ENCODE measurements at places on chromosomes 5 and 9. TPM values are rescaled to one million over a fixed set of nuclear protein-coding genes. Genes with fewer than 3 reads are reported as not detected.

- H3K4me3 ChIP-seq, result no peak overlapping the region
- peaks cover 8% of the 10 kb centered on the region for H3K36me3 ChIP-seq
- H3K27me3 ChIP-seq, result no peaks in the 10 kb centered on the region
- DNase-seq, result no peak
- H3K27ac ChIP-seq, result no peak overlapping the region
These were observed 4.8 kb downstream of the RECK start for GRCh38 chr9:36041506-36041905.

- H3K36me3 ChIP-seq, result no peaks in the 10 kb centered on the region
- H3K27me3 ChIP-seq, result peaks cover 2% of the 10 kb centered on the region
- DNase-seq, result no peak
These were observed 30.9 kb downstream of the NTNG2 start for GRCh38 chr9:132192728-132193127.

DNA sequence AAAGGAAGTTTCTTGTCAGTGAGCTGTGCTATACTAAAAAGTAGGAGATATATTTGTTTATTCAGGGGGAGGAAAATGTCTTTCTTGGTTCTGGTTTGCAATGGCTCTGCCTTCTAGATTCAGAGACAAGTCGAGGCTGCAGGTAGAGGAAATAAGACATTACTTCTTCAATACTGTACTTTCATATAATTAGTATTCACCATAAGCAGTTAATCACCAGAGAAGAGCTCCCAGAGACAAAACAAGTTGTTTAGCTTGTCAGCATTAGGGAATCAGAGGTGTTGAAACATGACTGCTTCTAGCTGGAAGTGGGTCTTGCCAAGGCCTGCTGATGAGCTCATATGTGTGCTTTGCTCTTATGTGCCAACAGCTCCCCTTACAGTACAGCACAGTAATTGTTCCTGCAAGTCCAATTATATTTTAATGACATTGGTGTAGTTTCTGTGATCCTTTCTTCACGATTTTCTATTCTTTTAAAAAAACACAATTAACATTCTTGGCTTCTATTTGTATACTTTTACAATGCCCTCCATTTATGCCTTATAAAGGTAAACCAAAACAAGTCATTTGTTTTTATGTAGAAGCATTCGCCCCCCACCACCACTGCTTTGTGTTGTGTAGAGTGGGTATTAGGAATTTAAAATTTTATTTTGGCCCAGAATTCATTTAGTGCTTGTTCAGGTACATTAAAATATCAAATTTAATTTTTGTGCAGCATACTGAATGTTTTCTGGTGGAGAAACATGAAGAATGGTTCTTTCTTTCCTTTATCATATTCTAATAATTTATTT lies 112.2 kb downstream of the RPS23 start:
- H3K36me3 ChIP-seq, result no peaks in the 10 kb centered on the region
- peak; percentile 44 for DNase-seq
- H3K4me1 ChIP-seq, result peaks cover 2% of the 10 kb centered on the region
- H3K27ac ChIP-seq, result no peak overlapping the region
- no peaks in the 10 kb centered on the region for H3K27me3 ChIP-seq

DNA sequence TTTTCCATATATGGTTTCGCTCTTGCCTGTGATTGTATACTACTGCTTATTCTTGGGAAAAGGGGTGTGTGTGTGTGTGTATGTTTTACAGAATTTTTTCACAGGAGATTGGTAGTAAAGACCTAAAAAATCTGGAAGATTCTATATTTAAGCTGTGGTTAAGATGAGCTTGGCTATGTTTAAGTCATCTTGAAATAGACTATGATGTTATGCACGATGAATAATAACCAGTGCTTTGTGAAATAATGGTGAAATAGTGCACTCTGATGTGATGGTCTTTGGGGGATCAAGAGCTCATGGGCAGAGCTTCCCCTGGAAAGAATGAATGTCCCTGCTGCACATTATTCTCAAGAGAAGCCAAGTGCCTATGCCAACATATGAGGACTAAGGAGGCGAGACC lies 301.0 kb downstream of the ACTL7B start:
- H3K27me3 ChIP-seq, result no peaks in the 10 kb centered on the region
- no peaks in the 10 kb centered on the region for H3K36me3 ChIP-seq
- H3K27ac ChIP-seq, result no peak overlapping the region
- H3K4me3 ChIP-seq, result no peak overlapping the region
- no peak for DNase-seq

GRCh38 chr9:21428235-21428634 lies 12.0 kb upstream of the IFNA1 start:
- no peak for DNase-seq
- no peaks in the 10 kb centered on the region for H3K36me3 ChIP-seq
- H3K27me3 ChIP-seq, result peaks cover 64% of the 10 kb centered on the region
- H3K4me1 ChIP-seq, result peaks cover 2% of the 10 kb centered on the region

- H3K36me3 ChIP-seq, result no peaks in the 10 kb centered on the region
- no peaks in the 10 kb centered on the region for H3K4me1 ChIP-seq
- no peak overlapping the region for H3K27ac ChIP-seq
- H3K4me3 ChIP-seq, result no peak overlapping the region
- H3K27me3 ChIP-seq, result no peaks in the 10 kb centered on the region
- DNase-seq, result no peak
These were observed 235.3 kb downstream of the CETN3 start for GRCh38 chr5:90174236-90174635.

DNA sequence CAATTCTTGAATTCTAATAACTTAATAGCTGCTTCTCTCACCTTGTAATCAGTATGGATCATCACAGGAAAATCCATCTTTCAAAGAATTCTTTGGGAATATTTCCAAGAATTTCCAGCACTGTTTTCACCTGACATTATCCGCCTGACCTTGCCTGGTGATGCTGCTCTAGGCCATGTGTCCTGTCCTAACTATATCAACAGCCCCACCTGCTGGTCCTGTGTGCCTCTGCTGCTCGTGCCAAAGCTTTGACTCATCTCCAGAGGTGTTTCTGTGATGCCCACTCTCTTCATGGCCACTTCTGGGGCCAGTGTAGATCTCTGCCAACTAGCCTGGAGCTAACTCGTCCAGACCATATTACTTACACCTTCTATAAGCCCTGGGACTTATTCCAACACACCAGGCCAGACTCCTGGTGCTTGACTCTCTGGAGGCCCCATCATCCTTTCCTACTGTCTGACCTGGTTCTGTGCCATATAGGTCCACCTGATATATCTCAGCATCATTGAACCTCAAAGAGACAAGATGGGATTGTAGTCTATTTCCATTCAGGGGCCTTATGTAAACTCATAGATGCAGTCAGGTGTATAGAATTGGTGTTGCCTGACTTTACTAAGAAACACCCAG lies 67.5 kb upstream of the CKMT2 start:
- H3K4me3 ChIP-seq, result no peak overlapping the region
- H3K36me3 ChIP-seq, result no peaks in the 10 kb centered on the region
- no peaks in the 10 kb centered on the region for H3K27me3 ChIP-seq
- H3K4me1 ChIP-seq, result peaks cover 21% of the 10 kb centered on the region

- H3K27ac ChIP-seq, result no peak overlapping the region
- H3K27me3 ChIP-seq, result peaks cover 8% of the 10 kb centered on the region
- no peaks in the 10 kb centered on the region for H3K36me3 ChIP-seq
- H3K4me3 ChIP-seq, result no peak overlapping the region
- DNase-seq, result no peak
These were observed 59.6 kb upstream of the FAM120A start for GRCh38 chr9:93391898-93392297.

FRRS1L gene
- total RNA-seq, result not detected

FOXD4L4 gene
- total RNA-seq, result 0.09 TPM

FBXL17 gene
- 6.6 TPM for total RNA-seq

Data from activated CD8-positive, alpha-beta memory T cell treated with anti-CD3 and anti-CD28 coated beads, Interleukin-2, amount 10 ng/mL, durations not matched to agents 7 days and 5 days (primary cell).